ENCODE measurements at places on chromosomes 12 and 14. TPM values are rescaled to one million over a fixed set of nuclear protein-coding genes. Genes with fewer than 3 reads are reported as not detected.

HOXC4 gene
- total RNA-seq: 0.47 TPM

CISTR gene
- total RNA-seq: not detected

PWP1 gene
- total RNA-seq: 24.8 TPM

TBPL2 gene
- total RNA-seq: not detected

DNA sequence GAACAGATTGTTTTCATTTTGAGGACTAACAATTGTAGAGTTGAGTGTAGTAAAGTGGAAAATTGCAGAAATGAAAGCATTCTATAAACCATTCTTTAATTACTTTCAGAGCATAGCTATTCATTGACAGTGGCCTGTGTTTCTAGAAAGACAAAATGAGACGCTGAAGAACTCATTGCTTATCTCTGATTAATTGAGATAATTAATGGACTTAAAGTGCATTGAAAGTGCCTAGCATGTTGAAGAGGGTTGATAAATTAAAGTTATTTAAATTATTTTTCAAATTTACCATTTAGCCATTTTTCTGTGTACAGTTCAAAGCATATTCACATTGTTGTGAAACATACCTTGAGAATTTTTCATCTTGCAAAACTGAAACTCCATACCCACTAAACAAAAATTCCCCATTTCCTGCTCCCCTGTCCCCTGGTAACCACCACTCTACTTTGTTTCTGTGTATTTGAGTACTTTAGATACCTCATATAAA, 57.4 kb downstream of the DAAM1 start:
- H3K36me3 ChIP-seq: no peaks in the 10 kb centered on the region
- no peak overlapping the region for H3K27ac ChIP-seq
- peaks cover 10% of the 10 kb centered on the region for H3K4me1 ChIP-seq
- no peak overlapping the region for H3K4me3 ChIP-seq
- H3K27me3 ChIP-seq: no peaks in the 10 kb centered on the region

DNA sequence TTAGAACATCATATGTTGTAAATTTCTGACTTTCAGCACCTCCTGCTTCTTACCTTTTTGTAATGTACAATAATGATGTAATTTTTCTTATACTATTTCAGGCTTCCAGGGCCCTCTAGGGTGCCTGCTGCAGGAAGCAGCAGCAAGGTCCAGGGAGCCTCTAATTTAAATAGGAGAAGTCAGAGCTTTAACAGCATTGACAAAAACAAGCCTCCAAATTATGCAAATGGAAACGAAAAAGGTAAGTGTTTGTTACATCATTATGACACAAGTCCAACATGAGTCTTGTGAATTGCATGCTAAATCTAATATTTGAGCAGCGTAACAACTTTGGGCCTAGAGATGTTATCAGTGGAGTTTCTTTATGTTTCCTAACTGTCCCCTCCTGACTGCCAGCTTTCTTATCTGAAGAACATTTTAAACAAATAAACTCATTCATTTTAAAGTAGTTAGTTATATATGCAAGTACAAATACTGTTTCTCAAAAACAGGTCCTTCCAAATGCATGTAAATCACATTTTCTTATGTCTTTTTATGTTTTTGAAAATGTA, 167.6 kb downstream of the NAV3 start:
- no peak overlapping the region for H3K27ac ChIP-seq
- H3K27me3 ChIP-seq: no peaks in the 10 kb centered on the region
- no peaks in the 10 kb centered on the region for H3K36me3 ChIP-seq
- no peak overlapping the region for H3K4me3 ChIP-seq
- H3K4me1 ChIP-seq: no peaks in the 10 kb centered on the region
- no peak for DNase-seq

- no peak for DNase-seq
- H3K36me3 ChIP-seq: no peaks in the 10 kb centered on the region
- H3K4me3 ChIP-seq: no peak overlapping the region
- H3K27ac ChIP-seq: no peak overlapping the region
Measured at GRCh38 chr12:16228067-16228466, 49.4 kb downstream of the SLC15A5 start.

DNA sequence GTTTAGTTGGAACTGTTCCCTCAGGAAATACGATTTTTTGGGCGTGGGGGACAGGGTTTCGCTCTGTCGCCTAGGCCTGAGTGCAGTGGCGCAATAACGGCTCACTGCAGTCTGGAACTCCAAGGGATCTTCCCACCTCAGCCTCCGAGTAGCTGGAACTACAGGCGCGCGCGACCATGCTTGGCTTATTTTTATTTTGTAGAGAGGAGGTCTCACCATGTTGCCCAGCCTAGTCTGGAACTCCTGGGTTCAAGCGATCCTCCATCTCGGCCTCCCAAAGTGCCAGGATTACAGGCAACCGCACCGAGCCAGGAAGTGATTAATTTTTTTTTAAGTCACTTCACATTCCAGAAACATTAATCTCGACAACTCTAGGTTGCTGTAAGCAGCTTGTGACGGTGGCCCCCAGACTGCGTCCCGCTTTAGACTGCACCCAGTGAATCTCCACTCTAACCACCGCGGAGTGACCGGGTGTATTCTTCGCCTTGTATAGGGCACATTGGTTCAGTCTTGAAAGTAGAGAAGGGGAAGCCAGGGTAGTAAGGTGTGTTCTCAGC, 830 bp upstream of the MIS18BP1 start:
- peak; percentile 65 for DNase-seq
- H3K4me3 ChIP-seq: peak overlapping the region; percentile 86
- no peaks in the 10 kb centered on the region for H3K27me3 ChIP-seq
- peak overlapping the region; percentile 98 for H3K27ac ChIP-seq
- H3K36me3 ChIP-seq: no peaks in the 10 kb centered on the region
- peaks cover 32% of the 10 kb centered on the region for H3K4me1 ChIP-seq

- no peaks in the 10 kb centered on the region for H3K36me3 ChIP-seq
- H3K4me1 ChIP-seq: peaks cover 9% of the 10 kb centered on the region
- H3K27ac ChIP-seq: no peak overlapping the region
Measured at GRCh38 chr12:109432842-109433304, 44.2 kb downstream of the KCTD10 start.

CD4 gene
- 80.3 TPM for total RNA-seq

GRCh38 chr12:67111182-67111581, 158.0 kb upstream of the CAND1 start:
- H3K27ac ChIP-seq: no peak overlapping the region
- H3K4me1 ChIP-seq: no peaks in the 10 kb centered on the region
- H3K27me3 ChIP-seq: no peaks in the 10 kb centered on the region
- H3K36me3 ChIP-seq: no peaks in the 10 kb centered on the region
- no peak for DNase-seq

NR2C1 gene
- total RNA-seq: 38.2 TPM

RERG gene
- total RNA-seq: 9.0 TPM

ARHGAP5 gene
- 97.9 TPM for total RNA-seq

- no peaks in the 10 kb centered on the region for H3K27me3 ChIP-seq
- H3K27ac ChIP-seq: peak overlapping the region; percentile 98
- peak overlapping the region; percentile 94 for H3K4me3 ChIP-seq
Measured at GRCh38 chr12:31323391-31324115, 2.4 kb downstream of the SINHCAF start.

DNA sequence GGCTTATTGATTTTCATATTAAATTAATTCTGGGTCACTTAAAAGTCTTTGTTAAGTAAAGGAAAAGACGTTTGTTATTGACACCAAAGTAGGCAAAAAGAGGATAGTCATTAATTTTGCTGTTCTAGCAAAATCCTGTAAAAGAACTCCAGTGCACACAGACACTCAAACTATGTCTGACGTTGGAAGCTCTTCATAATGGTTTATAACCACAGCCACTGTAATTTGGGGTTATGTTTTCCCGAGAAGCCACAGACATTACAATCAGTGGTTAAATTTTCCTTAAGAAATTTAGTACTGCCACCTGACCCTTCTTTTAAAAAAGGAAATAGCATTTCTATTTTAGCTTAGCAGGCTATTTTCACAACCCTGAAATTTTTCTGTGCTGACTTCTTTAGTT, 267.5 kb downstream of the CCDC91 start:
- no peaks in the 10 kb centered on the region for H3K27me3 ChIP-seq
- H3K27ac ChIP-seq: no peak overlapping the region
- no peak for DNase-seq
- H3K4me1 ChIP-seq: no peaks in the 10 kb centered on the region

KRT6C gene
- not detected for total RNA-seq

HOXC5 gene
- not detected for total RNA-seq
